Stimulated activated CD4-positive, alpha-beta T cell treated with anti-CD3 and anti-CD28 coated beads, Interleukin-15, amount 100 ng/mL, for 48 hours (primary cell): ENCODE measurements at places on chromosomes 12 and 14.

GRCh38 chr14:32986791-32987540, 48.3 kb downstream of the NPAS3 start:
- no peak for DNase-seq

DNA sequence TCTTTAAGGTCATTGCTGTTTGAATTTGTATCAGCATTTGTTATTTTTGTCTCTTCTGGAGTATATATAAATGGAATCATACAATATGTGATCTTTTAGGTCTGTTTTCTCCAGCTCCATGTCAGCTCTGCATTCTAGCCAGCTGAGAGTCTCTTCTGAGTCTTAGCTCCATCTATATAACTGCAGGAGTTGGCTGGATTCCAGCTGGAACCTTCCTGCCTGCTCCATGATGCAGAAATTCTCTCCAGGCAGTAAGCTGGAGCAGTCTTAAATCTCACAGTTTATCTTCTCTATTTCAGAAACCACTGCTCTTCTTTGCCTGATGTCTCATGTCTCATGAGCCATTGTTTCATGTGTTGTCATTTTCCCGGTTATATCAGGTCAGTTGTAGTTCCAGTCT, 827.6 kb downstream of the NRXN3 start:
- DNase-seq: no peak

DNA sequence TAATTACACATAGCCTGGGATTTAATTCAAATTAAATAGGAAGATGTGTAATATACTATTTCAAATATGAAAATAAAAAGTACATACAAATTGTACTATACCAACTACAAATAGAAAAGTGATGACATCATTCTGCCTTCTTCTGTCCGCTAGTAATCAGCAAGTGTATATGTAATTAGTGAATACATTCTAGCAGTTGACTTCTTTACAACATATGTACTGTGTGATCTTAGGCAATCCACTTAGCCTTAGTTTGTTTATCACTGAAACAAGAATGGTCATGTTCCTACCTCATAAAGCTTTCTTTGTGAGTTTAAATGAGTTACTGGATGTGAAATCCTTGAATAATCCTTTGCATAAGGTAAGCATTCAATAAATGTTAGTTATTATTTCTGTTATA, 7.8 kb upstream of the LUM start:
- no peak for DNase-seq

GRCh38 chr14:35333797-35334743, 41.9 kb downstream of the PSMA6 start:
- DNase-seq: peak; percentile 45

DNA sequence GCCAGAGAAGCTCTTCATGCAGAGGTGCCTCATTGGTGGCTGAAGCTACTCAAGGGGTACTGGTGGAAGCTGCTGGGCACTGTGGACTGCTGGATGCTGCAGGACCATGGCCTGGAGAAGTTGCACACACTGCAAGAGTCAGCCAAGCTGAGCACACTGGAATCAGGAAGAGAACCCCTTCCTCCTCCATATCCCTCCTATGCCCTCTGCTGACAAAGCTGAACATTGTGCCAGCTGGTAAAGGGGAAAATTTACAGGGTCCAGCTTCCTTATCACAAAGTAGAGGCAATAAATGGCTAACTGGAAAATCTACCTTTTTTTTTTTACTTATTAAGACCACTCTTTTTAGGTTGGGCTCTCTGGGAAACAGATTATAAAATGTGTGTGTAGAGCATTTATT, 6.5 kb downstream of the CCDC175 start:
- no peak for DNase-seq

- no peak for DNase-seq
Observed at GRCh38 chr14:36094963-36095362, 81.6 kb downstream of the PTCSC3 start.

DNA sequence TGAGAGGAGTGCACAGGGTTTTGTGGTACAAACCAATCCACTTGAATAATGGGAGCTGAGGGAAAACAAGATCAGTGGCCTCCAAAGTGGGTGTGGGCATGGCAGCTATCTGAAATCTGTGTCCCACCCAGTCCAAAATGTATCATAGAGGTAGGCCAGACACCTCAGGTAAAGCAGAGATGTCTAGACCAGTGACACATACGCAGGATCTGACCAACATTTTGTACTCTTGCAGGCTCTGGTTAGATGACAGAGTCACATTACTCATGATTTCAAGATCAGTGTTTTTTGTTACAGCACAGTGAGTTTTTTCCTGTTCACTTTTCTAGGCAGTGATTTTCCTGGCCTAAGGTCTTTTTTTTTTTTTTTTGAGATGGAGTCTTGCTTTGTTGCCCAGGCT, 211.8 kb downstream of the PCNX1 start:
- DNase-seq: no peak

GRCh38 chr14:54450535-54450934, 9.4 kb upstream of the CNIH1 start:
- DNase-seq: no peak

DNA sequence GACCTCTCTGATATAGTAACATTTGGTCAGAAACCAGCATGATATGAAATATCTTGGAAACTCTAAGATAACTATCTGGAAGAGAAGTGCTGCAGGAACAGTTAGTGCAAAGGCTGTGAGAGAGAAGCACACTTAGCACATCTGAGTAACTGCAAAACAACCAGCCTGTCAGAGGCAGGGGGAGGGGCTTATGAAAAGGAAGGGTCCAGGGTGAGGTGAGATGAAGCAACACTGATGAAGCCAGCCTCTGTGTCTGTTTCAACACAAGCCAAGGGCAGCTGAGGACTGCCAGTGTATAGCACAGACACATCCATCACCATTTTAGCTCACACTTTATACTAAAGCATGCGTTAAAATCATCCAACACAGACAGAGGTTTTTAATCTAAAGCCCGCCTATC, 37.4 kb upstream of the OVCH1 start:
- no peak for DNase-seq

GRCh38 chr12:22312336-22312735, 22.2 kb downstream of the ST8SIA1 start:
- no peak for DNase-seq

DNA sequence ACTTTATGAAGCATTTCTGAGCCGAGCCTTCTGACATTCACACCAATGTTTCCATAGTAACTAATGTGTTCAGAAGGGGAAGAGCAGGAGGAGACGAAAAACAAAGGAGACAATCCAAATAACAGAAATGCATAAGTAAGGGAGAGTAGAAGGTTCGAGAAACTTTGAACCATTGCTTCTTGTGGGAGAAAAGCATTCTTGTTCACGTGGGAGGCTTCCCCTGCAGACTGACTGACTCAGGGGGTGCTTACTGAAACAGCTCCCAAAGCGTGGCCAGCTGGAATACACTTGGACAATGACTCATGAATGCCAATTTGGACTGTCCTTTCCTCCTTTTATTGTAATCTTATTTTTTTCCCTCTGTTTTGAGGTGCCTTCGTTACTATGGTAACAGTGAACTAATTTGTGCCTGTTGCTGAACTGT, 73.9 kb downstream of the NEDD1 start:
- no peak for DNase-seq

GRCh38 chr12:65051218-65051617, 69.9 kb downstream of the WIF1 start:
- no peak for DNase-seq

DNA sequence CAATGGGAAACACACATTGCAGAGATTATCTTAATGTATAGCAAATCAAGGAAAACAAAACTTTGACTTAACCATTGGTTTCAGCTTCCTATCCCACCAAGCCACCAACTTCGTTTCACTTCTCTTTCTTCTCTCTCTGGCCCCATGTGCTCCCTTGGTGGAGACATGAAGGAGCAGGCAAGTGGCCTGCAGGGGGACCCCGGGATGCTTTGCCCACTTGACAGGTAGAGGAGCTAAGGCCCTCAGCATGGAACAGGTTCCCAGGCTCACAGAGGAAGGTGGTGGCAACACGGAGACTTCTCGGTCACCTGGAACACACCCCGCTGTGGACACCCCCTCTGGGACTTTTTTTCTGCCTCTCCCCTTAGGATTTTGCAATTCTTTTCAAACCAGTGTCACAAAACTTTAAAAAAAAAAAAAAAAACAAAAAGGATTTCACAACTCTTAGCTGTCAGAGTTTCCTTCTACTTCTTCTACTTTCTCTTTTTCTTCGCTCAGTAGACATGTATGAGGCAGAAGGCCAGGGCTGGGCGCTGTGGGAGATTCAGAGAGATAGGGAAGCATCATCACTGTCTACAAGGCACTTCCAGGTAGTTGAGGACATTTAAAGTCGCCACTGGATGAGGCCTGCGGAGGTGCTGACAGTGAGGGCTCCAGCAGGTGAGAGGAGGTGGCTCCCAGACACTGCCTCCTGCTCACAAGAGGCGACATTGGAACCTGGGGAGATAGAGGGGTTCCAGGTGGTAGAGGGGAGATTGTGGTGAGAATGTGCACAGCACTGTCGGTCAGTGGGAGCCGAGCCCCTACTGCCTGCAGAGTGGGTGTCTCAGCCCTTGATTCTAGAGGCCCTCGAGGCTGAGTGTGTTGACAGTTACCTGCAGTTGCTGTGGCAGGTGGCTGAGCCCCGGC, 119.6 kb downstream of the GCH1 start:
- no peak for DNase-seq

GRCh38 chr14:74382231-74382630, 34.0 kb downstream of the VRTN start:
- DNase-seq: no peak
